ENCODE measurements at places on chromosomes 4 and X. TPM values are rescaled to one million over a fixed set of nuclear protein-coding genes. Genes with fewer than 3 reads are reported as not detected.

FAAH2 gene
- 7.8 TPM for total RNA-seq

CT55 gene
- total RNA-seq: not detected

MAGEC1 gene
- total RNA-seq: not detected

PNMA6F gene
- not detected for total RNA-seq

TMPRSS11F gene
- not detected for total RNA-seq

RHOXF1 gene
- total RNA-seq: not detected

PLP1 gene
- total RNA-seq: 3.6 TPM

GAGE12F gene
- total RNA-seq: not detected

MSANTD1 gene
- total RNA-seq: 0.95 TPM

SYTL4 gene
- 6.1 TPM for total RNA-seq

All from Caco-2 (cell line).